ENCODE measurements at places on chromosomes 13 and 19.
A peak's percentile ranks its signal among the peaks of the same experiment; 100 is the strongest.

DNA sequence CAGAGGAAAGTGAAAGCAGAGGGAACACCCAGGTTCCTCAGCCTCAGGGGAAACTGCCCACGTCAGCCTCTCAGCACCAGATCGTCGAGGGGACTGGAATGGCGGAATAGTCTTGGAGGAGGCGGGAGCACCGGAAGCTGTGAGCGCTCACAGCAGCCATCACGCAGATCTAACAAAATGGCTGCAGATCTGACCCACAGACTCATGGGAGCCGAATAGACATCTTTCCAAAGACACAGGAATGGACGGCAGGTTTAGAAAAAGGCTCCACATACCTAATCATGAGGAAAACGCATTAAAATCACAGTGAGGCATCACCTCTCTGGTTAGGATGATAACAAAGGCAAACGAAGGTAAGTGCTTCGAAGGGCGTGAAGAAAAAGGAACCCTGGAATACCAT, 11.8 kb upstream of the LILRA2 start:
- DNase-seq: peak; percentile 8

- DNase-seq: no peak
These were observed 437.9 kb downstream of the KLF12 start for GRCh38 chr13:73696271-73696670.

- DNase-seq: no peak
These were observed 310.5 kb downstream of the ATP8A2 start for GRCh38 chr13:25682276-25682675.

DNA sequence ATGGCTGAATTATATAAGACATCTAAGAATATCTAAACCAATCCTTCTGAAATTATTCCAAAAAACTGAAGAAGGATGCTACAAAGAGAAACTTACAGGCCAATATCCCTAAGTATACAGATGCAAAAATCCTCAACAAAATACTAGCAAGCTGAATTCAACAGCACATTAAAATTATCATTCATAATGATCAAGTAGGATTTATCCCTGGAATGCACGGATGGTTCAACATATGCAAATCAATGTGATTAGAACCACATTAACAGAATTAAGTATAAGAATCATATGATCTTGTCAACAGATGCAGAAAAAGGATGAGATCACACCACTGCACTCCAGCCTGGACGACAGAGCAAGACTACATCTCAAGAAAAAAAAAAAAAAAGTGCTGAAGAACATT, 13.3 kb downstream of the ZNF560 start:
- DNase-seq: no peak

GRCh38 chr13:78742659-78743058, 83.7 kb upstream of the OBI1 start:
- no peak for DNase-seq

Measured in LoVo (cell line).